Thoracic aorta (tissue), 2 donors: ENCODE measurements at places on chromosomes 2 and 18. TPM values are rescaled to one million over a fixed set of nuclear protein-coding genes. Genes with fewer than 3 reads are reported as not detected.

- peak; percentile 28 for DNase-seq
- no peaks in the 10 kb centered on the region for H3K36me3 ChIP-seq
- peak overlapping the region; percentile 80 for H3K4me3 ChIP-seq
Measured at GRCh38 chr2:132415915-132416722, 486 bp upstream of the GPR39 start.

DNA sequence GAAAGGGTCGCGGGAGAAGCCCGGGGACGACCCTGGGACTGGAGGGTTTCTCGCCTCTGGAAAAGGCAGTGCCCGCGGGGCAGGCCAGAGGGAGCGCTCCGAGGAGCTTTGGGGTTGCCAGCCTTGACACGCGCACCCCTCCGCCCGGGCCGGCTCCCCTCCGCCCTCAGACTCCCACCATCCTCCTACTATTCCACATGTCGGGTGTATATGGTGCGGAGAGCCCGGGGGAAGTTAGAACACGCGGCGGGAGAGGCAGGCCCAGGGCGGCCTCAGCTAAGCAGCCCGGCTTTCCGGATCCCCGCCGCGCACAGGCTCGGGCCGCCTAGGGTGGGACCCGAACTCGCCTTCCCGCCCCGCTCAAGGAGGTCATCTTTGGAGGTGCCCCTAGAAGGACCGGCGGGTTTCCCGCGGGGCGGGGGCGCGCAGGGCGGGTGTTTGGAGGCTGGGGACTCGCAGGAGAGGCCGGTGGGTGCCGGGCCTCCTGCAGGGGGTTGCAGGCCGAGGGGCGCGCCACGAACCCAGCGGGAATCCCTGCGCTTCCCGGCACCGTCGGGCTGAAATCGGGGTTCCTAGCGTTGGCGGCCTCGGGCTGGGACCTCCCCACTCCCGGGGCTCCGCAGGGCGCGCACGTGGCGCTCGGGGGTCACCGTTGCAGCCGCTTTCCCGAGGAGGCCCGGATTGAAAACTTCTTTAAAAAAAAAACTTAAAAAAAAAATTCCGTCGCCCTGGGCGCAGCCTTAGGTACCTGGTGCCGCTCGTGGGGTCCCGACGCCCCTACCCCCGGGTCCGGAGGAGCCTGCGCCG lies 3.7 kb downstream of the NFATC1 start:
- peaks cover 22% of the 10 kb centered on the region for H3K4me1 ChIP-seq
- peak overlapping the region; percentile 44 for H3K27ac ChIP-seq

DNA sequence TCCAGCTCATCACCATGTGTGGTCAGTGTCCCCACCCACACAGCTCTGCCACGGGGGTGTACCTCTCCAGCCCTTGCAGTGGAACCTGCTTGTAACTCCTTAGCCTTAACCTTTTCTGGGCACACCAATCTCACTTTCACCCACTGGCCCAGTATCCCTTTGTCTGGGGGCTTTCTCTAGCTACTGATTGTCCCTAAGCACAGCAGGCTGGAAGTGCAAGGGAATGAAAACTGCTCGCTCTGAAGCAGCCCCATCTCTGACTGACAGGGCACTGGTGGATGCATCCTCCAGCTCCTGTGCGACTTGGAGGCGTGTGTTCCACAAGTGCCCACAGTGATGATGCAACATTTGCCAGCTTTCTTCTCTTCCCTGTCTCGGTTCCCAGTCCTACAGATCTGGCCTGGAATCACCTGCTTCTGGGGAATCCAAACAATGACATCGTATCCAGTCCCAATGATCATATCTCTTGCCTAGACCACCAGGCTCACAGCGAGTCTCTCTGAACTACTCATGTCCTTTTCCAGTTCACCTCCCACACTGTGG lies 33.6 kb downstream of the SCTR start:
- peaks cover 12% of the 10 kb centered on the region for H3K4me1 ChIP-seq
- no peak overlapping the region for H3K27ac ChIP-seq
- no peak for DNase-seq
- H3K27me3 ChIP-seq, result no peaks in the 10 kb centered on the region
- no peak overlapping the region for H3K4me3 ChIP-seq

GRCh38 chr2:6906165-6906741 lies 11.0 kb upstream of the RNF144A start:
- DNase-seq, result no peak
- H3K36me3 ChIP-seq, result no peaks in the 10 kb centered on the region
- H3K27ac ChIP-seq, result no peak overlapping the region
- H3K4me3 ChIP-seq, result no peak overlapping the region
- H3K27me3 ChIP-seq, result no peaks in the 10 kb centered on the region
- no peaks in the 10 kb centered on the region for H3K4me1 ChIP-seq

GRCh38 chr2:45119038-45119437 lies 109.8 kb upstream of the SIX2 start:
- no peaks in the 10 kb centered on the region for H3K27me3 ChIP-seq
- H3K4me3 ChIP-seq, result no peak overlapping the region
- H3K36me3 ChIP-seq, result no peaks in the 10 kb centered on the region
- no peak overlapping the region for H3K27ac ChIP-seq
- no peak for DNase-seq

- no peak for DNase-seq
- no peaks in the 10 kb centered on the region for H3K27me3 ChIP-seq
- no peak overlapping the region for H3K27ac ChIP-seq
- H3K36me3 ChIP-seq, result no peaks in the 10 kb centered on the region
- no peaks in the 10 kb centered on the region for H3K4me1 ChIP-seq
Measured at GRCh38 chr18:23710946-23711345, 21.7 kb downstream of the LAMA3 start.

- H3K4me3 ChIP-seq, result no peak overlapping the region
- no peaks in the 10 kb centered on the region for H3K4me1 ChIP-seq
- no peak for DNase-seq
- H3K27me3 ChIP-seq, result no peaks in the 10 kb centered on the region
- H3K27ac ChIP-seq, result no peak overlapping the region
- no peaks in the 10 kb centered on the region for H3K36me3 ChIP-seq
Measured at GRCh38 chr18:39741755-39742466, 2176.3 kb upstream of the CELF4 start.

- DNase-seq, result no peak
- no peak overlapping the region for H3K4me3 ChIP-seq
- H3K36me3 ChIP-seq, result no peaks in the 10 kb centered on the region
- H3K4me1 ChIP-seq, result no peaks in the 10 kb centered on the region
Measured at GRCh38 chr2:72077702-72078169, 69.9 kb downstream of the CYP26B1 start.

GRCh38 chr2:119216994-119217393 lies 6.6 kb upstream of the STEAP3 start:
- H3K27me3 ChIP-seq, result no peaks in the 10 kb centered on the region
- no peak overlapping the region for H3K4me3 ChIP-seq
- no peak overlapping the region for H3K27ac ChIP-seq

DNA sequence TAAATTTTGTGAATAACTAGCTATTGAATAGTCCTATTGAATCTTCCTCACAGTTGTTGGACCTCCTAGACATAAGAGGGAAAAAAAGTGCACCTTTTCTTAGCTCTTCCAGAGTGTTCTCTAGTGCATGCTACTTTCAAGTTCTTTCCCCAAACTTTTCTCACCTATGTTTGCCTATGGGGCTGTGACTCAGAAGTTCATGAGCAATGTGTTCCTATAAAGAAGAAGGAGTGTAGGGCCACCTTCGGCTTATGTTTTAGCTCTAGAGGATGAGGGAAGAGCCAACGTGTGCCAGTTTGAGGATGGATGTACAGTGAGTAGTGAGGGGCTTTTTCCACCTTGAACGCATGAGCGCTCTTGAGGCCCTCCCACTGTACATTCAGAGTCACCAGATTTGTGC lies 27.0 kb upstream of the HNMT start:
- H3K4me1 ChIP-seq, result no peaks in the 10 kb centered on the region
- no peak overlapping the region for H3K4me3 ChIP-seq
- H3K27me3 ChIP-seq, result no peaks in the 10 kb centered on the region

DNA sequence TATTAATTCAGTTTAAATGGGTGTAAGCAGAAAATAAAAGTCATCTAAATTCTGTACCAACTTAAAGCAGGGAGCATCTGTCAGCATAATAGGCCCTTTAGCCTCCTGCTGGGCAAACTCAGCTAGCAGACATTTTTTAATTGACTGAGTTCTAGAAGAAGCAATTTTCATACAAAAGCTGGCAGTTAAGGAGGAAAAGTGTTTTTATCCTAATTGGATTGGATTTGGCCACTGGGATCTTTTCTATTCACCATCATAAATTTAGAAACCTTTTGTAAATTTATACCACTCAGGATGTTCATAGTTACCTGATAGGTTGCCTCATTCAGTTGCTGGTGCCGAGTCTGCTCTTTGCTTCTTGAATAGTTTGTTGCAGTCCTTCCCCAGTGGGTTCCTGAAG lies 262.7 kb upstream of the FSIP2 start:
- no peak for DNase-seq
- H3K27ac ChIP-seq, result no peak overlapping the region
- no peaks in the 10 kb centered on the region for H3K36me3 ChIP-seq
- H3K27me3 ChIP-seq, result no peaks in the 10 kb centered on the region
- H3K4me1 ChIP-seq, result no peaks in the 10 kb centered on the region

DNA sequence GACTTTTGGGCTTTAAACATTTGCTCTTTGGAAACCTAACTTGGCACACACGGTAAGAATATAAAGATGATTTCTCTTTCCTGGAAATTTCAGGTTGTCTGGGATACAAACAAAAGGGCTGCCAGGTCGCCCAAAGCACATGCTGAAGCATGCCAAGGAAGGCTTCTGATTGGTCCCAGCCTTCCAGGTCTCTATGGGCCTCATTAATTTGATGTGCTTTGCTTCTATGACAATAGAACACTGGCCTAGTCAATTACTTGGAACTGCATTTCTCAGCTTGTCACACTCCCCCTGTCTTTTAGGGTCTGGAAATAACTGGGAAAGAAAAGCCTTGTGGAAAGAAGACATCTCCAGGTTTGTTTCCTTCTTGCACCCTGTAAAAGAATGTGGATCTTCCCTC lies 228.9 kb downstream of the ADCYAP1 start:
- H3K27ac ChIP-seq, result no peak overlapping the region
- no peak overlapping the region for H3K4me3 ChIP-seq
- H3K4me1 ChIP-seq, result no peaks in the 10 kb centered on the region
- no peak for DNase-seq
- no peaks in the 10 kb centered on the region for H3K27me3 ChIP-seq

WDR43 gene
- 76.4 TPM for total RNA-seq

HOXD9 gene
- 1.4 TPM for total RNA-seq

SCN3A gene
- 6.0 TPM for total RNA-seq

REG3G gene
- not detected for total RNA-seq

APCDD1 gene
- total RNA-seq, result 38.2 TPM
